ENCODE measurements at places on chromosomes 4 and X.
A peak's percentile ranks its signal among the peaks of the same experiment; 100 is the strongest.

DNA sequence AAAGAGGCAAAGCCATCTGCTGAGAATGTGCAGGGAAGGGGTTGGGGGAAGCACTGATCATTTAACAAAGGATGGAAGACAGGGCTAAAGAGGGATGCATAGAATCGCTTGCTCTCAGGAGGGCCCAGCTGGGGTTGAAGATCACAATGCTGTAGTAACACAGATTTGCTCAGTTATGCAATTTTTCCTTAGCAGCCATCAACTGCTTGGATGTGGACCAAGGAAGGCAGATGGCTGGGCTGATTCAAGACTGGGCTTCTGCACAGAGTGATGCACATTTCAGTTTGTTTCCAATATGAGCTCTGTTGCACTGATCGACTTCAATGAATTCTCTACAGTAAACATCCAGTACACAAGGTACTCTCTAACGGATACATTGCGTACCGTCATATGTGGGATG, 127.8 kb upstream of the TBL1X start:
- DNase-seq = peak; percentile 47

DNA sequence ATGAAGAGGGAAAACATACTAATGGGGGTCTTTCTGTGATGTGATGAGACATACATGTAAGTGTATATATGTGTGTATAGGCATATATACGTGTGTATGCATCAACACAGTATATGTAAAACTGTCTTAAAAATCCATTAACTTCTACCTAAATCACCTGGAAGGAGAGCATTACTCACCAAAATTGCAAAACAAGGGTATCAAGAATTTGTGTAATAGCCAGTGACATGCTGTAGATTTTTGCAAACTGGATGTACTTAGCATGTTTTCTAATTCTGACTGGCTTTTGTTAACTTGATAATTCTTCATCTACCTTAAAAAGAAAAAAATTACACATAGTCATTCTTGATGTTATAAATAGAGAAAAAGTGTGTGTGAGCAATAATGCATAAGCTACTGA, 104.7 kb downstream of the PRRG1 start:
- DNase-seq = no peak

DNA sequence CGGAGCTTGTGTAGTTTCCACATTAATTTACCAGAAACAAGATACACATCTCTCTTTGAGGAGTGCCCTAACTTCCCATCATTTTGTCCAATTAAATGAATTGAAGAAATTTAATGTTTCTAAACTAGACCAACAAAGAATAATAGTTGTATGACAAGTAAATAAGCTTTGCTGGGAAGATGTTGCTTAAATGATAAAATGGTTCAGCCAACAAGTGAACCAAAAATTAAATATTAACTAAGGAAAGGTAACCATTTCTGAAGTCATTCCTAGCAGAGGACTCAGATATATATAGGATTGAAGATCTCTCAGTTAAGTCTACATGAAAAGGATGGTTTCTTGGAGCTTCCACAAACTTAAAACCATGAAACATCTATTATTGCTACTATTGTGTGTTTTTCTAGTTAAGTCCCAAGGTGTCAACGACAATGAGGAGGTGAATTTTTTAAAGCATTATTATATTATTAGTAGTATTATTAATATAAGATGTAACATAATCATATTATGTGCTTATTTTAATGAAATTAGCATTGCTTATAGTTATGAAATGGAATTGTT, at the start of gene FGB:
Gene FGB (plus strand): TSS at position 315 of the 558 bp plus-strand sequence. CDS start 8 bp downstream, at position 323.
- DNase-seq = no peak

DNA sequence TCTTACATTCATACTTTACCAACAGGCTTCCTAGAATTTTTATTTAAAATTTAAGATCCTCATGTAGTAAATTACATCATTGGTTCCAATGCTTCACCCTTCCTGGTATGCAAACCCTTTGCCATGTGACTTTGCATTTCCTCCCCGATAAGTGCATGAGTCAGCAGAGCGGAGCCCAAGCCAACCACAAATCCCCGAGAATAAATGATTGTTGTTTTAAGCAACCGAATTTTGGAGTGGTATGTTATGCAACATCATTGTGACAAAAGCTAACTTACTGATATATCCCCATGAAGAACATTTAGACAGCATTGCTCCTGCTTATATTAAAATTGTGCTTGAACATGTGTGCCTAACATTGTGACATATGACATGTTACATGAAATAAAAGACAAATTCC, 199.4 kb upstream of the DDX53 start:
- peak; percentile 54 for DNase-seq

GRCh38 chrX:138945219-138945618, 233.7 kb upstream of the FGF13 start:
- DNase-seq = no peak

- DNase-seq = peak; percentile 64
Observed at GRCh38 chr4:151226004-151226932, 50.7 kb upstream of the PRSS48 start.

DNA sequence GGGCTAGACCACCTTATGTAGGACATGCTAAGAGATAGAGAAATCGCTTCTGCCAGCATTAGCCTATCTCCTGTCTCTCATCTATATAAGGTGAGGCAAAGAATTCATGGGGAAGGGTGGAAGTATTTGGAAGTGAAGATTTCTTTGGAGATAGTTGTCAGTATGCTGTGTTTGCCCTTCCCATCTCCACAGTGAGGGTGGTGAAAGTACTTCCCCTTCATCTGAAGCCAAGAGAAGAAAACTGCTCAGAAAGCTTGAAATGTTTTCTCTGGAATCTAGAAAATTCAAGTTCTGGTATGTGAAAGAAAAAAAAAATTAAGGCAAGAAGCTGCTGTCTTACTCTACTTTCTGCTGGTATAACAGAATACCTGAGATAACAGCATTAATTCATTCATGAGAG, 12.3 kb upstream of the ADH5 start:
- no peak for DNase-seq

GRCh38 chrX:101642093-101642492, 17.6 kb downstream of the ARMCX2 start:
- DNase-seq = no peak

DNA sequence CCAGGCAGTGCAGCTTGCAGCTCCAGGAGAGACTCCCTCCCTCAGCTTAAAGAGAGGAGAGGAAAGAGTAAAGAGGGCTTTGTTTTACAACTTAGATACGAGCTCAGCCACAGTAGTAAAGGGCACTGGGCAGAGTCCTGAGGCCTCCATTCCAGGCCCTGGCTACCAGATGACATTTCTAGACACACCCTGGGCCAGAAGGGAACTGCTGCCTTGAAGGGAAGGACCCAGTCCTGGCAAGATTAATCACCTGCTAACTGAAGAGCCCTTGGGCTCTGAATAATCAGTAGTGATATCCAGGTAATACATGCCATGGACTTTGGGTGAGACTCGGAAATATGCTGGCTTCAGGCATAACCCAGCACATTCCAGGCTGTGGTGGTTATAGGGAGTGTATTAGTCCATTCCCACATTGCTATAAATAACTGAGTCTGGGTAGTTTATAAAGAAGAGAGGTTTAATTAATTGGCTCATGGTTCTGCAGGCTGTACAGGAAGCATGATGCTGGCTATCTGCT, 15.3 kb upstream of the SLC16A2 start:
- DNase-seq = no peak
